ENCODE measurements at places on chromosomes 12 and 14. TPM values are rescaled to one million over a fixed set of nuclear protein-coding genes. Genes with fewer than 3 reads are reported as not detected.

The ZDHHC22 gene
- not detected for total RNA-seq

The CREBL2 gene
- total RNA-seq = 16.7 TPM

The KCNMB4 gene
- 1.2 TPM for total RNA-seq

The NANOG gene
- not detected for total RNA-seq

The G2E3 gene
- 5.2 TPM for total RNA-seq

The EFS gene
- total RNA-seq = 3.2 TPM

The EDDM3A gene
- not detected for total RNA-seq

The FKBP3 gene
- total RNA-seq = 124 TPM

The B3GNT4 gene
- total RNA-seq = not detected

The SLC7A8 gene
- total RNA-seq = 11.6 TPM

The AMIGO2 gene
- 2.0 TPM for total RNA-seq

The SNX6 gene
- total RNA-seq = 66.9 TPM

The BBS10 gene
- 8.0 TPM for total RNA-seq

The ITGA5 gene
- total RNA-seq = 51.6 TPM

The LMNTD1 gene
- not detected for total RNA-seq

The FIGNL2 gene
- total RNA-seq = 0.30 TPM

All from Right ventricle myocardium superior (tissue), 1 donor.